ENCODE measurements at places on chromosomes 16 and 17.
A peak's percentile ranks its signal among the peaks of the same experiment; 100 is the strongest.

- DNase-seq = no peak
Measured at GRCh38 chr17:56831369-56832095, 2.2 kb downstream of the C17orf67 start.

- DNase-seq = no peak
Measured at GRCh38 chr17:41810659-41811548, 845 bp downstream of the P3H4 start.

DNA sequence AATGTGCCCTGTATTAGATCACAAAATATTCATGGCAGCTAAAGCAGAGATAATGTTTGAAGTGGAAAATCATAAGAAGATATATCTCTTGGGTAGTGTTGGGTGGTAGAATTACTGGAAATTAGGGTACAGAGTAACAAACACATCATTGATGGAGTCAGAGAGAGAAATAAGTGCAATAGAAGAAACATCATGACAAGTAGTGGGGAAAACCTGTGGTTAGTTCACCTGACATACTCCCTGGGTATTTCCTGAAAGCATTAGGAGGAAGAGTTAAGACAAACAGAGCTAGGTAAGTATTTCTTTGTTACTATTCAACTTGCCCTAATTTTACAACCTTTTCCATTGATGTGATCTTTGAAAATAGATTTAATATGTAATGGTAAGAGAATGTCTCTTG lies 691.9 kb upstream of the SOX9 start:
- DNase-seq = no peak

DNA sequence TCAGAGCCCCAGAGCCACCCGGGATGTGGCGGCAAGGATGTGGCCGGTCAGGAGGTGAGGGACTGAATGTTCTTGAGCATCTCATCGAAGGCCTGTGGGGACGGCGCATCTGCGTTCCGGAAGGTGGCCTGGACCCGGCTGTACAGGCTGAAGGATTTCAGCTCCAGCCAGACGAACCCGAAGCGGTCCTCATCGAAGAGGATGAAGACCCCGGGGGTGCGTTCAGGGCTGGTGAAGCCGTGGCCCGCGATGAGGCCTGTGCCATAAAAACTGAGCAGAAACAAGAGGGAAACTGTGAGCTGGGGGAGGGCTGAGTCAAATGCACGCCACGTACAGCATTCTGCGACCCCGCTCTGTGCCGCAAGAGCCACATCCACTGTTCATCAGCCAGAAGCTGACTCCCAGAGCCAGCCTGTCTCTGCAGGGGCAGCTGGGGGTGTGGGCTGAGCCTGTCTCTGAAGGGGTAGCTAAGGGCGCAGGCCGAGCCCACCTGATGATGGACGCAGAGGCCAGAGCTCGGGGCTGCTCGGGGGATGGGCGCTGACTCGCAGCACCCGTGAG lies 14.1 kb upstream of the C16orf95 start:
- no peak for DNase-seq

- no peak for DNase-seq
Measured at GRCh38 chr17:799261-799660, 17.1 kb downstream of the MRM3 start.

DNA sequence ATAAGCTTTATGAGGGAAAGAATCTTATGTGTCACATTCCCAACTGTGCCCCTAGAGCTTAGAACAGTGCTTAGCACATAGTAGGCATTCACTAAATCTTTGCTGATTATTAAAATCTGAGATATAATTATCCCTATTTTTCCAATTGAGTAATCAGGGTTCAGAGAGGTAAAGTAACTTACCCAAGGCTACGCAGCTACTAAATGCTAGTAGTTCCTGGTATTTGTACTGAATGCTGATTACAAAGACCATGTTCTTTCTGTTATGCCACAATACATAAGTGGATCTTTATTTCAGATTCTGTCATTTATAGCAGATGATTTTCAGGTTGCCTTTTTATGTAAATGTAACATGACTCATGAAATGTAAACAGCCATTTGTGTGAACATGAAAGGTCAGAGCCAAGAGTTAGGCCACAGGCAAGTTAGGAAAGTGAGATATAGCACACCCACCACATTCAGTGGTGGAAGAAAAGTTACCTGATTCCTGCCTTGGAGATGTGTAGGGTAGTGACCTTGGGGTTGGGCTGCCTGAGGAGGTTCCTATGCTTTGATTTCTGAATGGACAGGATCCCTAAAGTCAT lies 77.2 kb downstream of the FTO start:
- DNase-seq = no peak

DNA sequence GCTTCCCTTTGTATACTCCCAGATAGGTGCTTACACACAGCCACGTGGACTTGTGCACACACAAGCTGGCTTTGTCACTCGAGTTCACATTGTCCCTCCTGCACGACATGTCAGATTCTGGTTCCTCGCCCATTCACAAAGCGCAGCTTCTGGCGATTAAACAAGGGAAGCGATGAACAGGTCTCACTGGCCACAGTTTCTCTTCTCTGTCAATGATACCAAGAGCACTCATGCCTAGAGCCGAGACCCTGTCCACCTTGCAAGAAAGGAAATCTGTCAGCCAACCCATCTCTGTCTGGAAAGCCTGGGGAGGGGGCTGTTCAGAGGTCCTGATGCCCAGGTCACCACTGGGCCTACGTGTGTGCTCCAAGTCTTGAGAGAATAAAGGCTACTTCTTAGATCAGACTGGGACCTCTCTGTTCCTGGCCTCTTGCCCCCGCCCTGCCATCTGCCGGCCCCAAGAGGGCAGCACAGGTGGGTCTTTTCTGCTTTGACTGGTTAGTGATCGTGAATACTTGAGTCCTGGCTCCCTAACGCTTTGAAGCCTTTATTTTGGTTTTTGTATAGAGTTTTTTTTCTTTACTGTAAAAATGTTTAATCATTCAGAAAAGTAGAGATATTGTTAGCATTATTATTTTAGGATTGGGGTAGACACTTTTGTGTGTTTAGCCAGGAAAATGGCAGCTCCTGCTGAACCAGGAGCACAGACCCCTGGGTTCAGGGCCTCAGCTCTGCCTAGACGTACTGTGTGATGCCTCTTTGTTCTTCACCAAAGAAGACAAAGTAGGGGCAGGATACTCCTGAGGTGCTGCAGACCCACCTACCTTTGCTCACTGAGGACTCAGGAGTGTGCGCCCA lies 104.7 kb downstream of the MRM1 start:
- no peak for DNase-seq

DNA sequence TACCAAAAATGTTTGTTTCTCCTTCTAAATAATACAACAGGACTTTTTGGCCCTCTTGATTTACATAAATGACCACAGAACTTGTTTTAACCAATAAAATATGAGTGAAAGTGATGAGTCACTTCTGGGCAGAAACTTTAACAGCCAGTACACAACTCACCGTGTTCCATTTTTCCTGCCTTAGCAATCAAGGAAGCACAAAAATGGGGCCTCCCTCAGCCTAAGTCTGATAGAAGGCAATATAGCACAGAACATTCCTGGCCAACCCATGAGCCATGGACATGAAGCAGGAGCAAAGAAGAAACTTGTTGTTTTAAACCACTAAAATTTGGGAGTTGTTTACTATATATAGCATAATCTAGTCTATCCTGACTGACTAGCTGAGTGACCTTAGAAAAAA lies 61.1 kb upstream of the MTMR4 start:
- DNase-seq = no peak

- DNase-seq = no peak
Measured at GRCh38 chr16:35574454-35575431, 2115.3 kb downstream of the TP53TG3F start.

DNA sequence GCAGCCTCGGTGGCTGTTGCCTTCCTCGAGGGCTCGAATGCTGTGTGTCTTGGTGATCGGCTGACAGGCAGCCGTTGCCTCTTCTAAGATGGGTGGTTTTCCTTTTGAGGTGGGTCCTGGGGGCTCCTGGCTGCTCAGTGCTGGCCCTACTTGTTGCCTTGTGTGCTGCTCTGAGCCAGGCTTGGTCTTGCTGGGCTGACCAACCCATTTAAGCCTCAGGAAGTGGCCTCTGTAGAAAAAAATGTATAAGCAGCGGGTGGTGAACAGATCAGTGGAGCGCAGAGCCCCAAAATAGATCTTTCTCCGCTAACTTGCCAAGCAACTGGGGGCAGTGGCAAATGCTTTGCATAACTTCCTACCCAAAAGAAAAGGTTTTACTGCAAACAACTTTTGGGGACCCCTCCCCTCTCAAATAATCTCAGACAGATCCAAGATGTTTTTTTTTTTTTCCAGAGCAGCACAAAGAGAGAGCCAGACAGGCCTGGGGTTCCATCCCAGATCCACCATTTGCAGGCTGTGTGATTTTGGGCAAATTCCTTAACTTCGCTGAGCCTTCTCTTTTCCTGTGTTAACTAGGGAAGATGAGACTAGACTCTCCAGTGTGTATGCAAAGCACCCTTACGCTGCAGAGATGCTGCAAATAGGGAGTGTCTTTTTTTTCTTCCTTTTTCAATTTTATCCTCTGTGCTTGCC lies 42.5 kb downstream of the PLCG2 start:
- no peak for DNase-seq

DNA sequence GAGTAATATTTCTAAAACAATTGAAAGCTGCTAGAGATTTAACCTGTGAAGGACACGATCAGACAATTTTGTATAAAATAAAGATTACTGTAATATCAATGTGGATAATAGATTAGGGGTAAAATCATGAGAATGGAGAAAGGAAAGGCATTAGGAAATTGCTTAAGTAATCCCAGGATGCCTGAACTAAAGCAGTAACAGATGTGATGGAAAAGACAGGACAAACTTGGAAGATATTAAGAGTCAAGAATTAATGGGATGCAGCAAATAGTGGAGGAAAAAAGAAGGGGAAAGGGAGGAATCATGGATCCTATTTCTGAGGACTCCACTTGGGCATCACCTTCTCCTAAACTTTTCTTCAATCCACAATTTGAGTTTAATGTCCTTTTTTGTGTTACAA lies 437.1 kb upstream of the PMFBP1 start:
- DNase-seq = no peak

- no peak for DNase-seq
Measured at GRCh38 chr17:58666858-58667267, 25.0 kb downstream of the TEX14 start.

DNA sequence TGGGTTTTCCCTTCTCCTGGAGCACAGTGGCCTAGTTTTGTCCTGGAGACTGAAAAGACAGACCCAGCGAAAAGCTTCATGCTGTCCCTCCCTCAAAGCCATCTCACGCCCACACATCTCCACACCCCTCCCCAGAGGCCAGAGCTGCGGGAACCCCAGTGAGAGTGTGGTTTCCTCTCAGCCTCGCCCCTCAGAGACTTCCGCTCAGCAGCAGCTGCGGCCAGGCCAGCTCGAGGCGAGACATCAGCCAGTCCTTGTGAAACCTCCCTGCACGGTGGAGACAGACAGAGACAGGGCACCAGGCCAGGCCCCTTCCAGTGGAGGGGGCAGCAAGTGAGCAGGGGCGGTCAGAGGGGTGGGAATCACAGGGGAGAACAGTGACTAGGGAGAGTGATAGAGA lies 77.0 kb upstream of the TNRC6C start:
- peak; percentile 80 for DNase-seq

- DNase-seq = no peak
Measured at GRCh38 chr16:85917959-85918358, 19.0 kb downstream of the IRF8 start.

- DNase-seq = no peak
Measured at GRCh38 chr16:9330095-9330494, 238.7 kb downstream of the HAPSTR1 start.

DNA sequence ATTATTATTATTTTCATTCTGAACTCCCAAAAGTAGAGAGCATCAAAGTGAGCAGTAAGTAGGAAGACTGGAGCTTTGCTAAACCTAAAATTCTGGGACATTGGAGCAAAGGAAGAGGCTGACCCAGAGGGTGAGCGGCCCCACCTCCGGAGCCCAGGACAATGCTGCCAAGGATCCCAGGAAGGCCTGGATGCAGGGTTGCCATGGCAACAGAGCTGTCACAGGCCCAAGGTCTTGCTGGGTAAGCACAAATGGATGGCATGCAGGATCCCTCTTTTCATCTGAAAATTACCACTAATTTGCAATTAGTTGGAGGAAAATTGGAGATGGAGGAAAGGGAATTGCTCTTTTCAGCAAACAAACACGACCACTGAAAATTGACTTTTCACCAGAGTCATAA lies 457.9 kb upstream of the CDH5 start:
- no peak for DNase-seq

DNA sequence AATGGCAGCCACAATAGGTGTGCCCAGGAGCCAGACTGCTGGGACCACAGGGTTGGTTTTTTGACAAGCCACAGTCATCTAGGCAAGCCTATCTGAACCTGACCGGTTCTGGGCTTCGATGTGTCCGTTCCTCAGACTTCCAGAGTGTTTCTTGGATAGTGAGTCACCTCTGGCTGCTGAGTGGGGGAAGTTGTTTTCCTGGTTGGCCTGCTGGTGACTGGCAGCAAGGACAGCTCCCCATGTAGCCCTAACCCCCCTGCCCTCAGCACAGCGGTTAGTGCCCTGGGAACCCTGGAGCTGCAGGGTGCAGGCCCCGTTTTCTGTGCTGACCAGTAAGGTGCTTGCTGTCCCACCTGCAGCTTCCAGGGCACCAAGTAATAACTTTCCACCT lies 65.5 kb downstream of the PLD6 start:
- no peak for DNase-seq

DNA sequence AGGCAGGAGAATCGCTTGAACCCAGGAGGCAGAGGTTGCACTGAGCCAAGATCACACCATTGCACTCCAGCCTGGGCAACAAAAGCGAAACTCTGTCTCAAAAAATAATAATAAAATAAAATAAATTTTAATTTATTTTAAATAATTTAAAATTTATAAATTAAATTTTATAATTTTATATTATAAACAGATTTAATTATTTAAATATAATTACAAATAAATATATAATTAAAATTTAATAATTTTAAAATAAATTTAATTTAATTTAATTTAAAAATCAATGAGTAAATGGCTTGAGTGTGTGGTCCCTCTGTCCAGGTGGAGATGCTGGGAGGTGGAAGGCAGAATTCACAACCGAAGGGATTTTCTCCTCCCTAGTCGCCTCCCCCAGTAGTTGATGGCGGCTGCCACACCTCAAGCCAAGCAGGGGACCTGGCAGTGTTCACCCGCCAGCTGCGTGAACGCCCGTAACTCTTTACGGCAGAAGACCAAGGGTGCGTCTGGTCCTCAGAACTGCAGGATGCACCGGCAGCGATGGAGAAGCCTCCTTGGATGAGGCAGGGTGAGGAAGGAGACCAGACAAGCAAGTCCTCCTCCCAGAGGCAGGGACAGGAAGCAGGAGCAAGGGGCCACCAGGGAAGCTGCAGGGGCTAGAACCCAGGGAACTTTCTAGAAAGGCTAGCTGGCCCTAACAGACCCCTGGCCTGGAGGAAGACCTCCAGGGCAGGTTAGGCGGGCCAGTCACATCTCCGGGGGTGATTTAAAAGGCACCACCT lies 22.9 kb upstream of the KRT17 start:
- no peak for DNase-seq

GRCh38 chr17:43857957-43858600 lies 11.1 kb downstream of the CD300LG start:
- no peak for DNase-seq

All from KG1 (cell line).